NCI-H226 (cell line): ENCODE measurements at places on chromosomes 1 and 21.

DNA sequence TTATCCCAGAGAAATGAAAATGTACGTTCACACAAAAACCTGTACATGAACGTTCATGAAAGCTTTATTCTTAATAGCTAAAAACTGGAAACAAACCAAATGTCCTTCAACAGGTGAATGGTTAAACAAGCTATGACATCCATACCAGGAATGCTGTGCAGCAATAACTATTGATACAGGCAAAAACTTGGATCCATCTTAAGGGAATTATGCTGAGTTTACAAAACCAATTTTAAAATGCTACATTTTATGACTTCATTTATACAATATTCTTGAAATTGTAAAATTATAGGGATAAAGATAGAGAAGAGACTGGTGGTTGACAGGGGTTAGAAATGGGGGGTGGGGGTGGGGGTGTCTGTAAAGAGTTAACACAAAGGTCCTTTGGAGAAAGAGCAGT, 280.3 kb downstream of the TGFB2 start:
- no peak for DNase-seq

DNA sequence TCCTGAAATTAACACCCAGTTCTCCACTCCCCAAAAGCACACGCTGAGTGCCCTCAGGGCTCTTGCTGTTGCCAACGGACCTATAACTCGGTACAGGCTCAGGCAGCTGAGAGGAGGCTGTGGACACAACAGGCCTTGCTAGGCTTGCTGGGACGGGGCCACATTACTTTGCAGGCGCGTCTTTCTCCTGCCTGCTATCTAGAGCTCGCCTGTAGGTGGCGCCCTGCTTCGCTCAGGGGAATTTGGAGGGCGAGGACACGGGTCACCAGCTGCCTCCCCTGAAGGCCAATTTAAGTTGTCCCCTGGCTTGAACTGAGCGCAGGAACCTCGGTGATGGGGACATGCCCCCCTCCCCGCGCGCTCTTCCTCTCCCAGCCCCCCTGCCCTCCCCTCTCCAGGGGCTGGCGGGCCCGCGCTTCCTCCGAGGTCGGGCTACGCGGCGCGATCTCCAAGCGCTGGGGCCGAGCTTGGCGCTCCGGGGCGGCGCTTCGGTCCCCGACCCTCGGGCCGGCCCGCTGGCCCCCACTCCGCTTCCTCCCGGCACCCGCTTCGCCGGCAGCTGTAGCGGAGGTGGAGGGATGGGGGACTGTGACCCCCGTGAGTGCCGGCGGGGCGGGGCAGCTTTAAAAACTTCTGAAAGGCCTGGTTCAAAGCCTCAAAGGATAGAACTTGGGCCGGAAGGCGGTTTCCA, 32.4 kb upstream of the NFIA start:
- DNase-seq: peak; percentile 79

DNA sequence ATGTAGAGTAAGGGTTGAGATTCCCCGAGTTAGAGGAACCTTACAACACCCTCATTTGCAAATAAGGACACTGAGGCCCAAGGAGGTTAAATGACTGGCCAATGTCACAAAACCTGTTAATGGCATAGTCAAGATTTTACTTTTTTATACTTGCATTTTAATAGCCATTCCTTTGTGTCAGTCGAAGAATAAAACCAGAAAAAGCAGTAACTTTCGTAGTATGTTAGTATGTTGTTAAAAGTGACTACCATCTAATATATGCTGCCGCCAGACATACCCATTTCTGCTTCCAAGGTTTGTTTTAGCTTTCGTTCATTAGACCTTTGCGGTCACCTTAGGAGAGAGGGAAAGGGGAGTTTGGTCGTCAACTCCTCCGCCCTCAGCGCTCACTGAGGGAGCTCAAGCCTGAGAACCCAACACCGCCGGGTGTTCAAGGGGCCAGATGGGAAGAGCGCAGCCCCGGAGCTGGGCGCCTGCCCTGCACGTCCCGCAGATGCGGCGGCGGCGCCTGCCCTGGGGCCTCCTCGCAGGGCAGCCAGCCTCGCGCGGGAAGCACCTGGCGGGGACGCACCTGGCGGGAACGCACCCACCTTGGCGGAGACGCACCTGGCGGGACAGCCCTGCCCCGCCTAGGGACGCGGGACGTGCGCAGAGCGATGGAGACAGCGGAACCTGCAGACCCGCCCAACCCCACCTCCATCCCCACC, 466 bp downstream of the VPS26C start:
- peak; percentile 18 for DNase-seq

GRCh38 chr1:50977575-50978143, 7.6 kb downstream of the CDKN2C start:
- DNase-seq: peak; percentile 59

- DNase-seq: no peak
Measured at GRCh38 chr1:119097380-119097779, 43.1 kb downstream of the WARS2 start.

DNA sequence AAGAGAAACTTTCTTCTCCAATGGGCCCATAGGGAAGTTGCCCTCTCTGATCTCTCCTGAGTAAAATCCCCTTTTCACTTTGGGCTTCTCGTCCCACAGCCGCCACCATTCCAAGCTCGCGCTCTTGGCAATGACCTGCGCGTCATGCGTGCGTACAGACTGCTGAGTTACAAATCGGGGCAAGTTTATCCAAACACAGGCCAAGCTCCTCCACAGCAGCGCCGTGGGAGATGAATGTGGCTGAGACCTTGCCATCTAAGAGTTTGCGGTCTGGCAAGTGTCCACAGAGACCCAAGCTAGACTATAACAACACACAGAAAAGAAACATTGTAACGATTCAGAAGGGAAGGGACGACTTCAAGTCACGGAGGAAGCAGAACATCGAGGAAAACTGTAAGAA, 116.3 kb upstream of the SOD1 start:
- no peak for DNase-seq

- DNase-seq: no peak
Measured at GRCh38 chr1:51526248-51526647, 7.2 kb upstream of the EPS15 start.

- no peak for DNase-seq
Measured at GRCh38 chr1:226589008-226589733, 40.6 kb downstream of the STUM start.

- DNase-seq: no peak
Measured at GRCh38 chr1:220487297-220487820, 40.6 kb upstream of the MARK1 start.
